ENCODE measurements at places on chromosomes 1 and 21. TPM values are rescaled to one million over a fixed set of nuclear protein-coding genes. Genes with fewer than 3 reads are reported as not detected.
A peak's percentile ranks its signal among the peaks of the same experiment; 100 is the strongest.

GRCh38 chr1:15251857-15252835, 5.1 kb downstream of the FHAD1 start:
- no peak for DNase-seq

GRCh38 chr1:30648408-30649000, 74.9 kb downstream of the MATN1 start:
- DNase-seq, result no peak

DNA sequence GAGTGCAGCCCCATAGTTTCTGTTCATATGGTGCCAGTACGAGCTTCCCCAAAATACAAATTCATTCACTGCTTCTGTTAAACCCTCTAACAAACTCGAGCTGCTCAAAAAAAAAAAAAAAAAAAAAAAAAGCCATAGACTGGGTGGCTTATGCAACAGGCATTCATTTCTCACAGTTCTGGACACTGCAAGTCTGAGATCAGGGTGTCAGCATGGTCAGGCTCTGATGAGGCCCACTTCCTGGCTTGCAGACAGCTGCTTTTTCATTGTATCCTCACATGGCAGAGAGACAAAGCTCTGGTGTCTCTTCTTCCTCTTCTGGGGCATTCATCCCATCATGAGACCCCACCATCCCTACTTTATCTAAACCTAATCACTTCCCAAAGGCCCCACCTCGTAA, 121.6 kb downstream of the PTBP2 start:
- no peak for DNase-seq

GRCh38 chr1:182441719-182442118, 8.2 kb upstream of the RGSL1 start:
- DNase-seq, result no peak

GRCh38 chr1:228830954-228831481, 95.7 kb downstream of the RHOU start:
- peak; percentile 58 for DNase-seq

GRCh38 chr1:71101839-71102376, 21.1 kb upstream of the ZRANB2 start:
- DNase-seq, result no peak

DNA sequence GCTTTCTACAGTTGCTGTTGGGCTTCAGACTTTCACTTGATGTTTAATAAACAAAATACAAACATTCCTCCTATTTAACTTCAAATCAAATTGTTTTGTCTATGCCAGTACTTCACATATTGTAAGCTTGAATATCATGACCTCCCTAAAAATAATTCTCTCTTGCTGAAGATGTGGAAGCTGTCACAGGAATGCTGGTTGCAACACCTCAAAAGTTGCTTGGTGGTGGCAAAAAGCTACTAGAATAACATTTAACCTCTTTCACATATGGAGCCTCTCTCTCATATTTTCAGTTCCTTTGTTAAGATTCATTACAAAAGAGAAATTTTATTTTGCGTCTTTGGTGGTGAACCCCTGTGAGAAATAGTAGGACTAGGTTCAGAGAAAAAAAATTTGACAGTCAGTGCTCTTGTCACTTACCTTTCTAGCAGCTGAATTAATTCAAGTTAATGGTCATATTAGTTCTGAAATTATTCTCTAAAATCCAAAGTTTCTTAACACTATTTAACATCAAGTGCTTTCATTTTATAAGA, 25.5 kb upstream of the F13B start:
- no peak for DNase-seq

GRCh38 chr1:94543001-94543400, 1.4 kb upstream of the F3 start:
- no peak for DNase-seq

- DNase-seq, result no peak
Measured at GRCh38 chr21:37558676-37559211, 192.2 kb downstream of the DYRK1A start.

GRCh38 chr1:38444311-38444710, 397.7 kb upstream of the POU3F1 start:
- DNase-seq, result no peak

GRCh38 chr1:67687198-67687545, 2.2 kb downstream of the GADD45A start:
- no peak for DNase-seq

GRCh38 chr1:212323066-212323465, 37.9 kb downstream of the PPP2R5A start:
- DNase-seq, result no peak

- DNase-seq, result no peak
Measured at GRCh38 chr1:156676114-156676819, 940 bp downstream of the NES start.

GRCh38 chr1:13701271-13701640, 1.3 kb downstream of the PRDM2 start:
- no peak for DNase-seq

DNA sequence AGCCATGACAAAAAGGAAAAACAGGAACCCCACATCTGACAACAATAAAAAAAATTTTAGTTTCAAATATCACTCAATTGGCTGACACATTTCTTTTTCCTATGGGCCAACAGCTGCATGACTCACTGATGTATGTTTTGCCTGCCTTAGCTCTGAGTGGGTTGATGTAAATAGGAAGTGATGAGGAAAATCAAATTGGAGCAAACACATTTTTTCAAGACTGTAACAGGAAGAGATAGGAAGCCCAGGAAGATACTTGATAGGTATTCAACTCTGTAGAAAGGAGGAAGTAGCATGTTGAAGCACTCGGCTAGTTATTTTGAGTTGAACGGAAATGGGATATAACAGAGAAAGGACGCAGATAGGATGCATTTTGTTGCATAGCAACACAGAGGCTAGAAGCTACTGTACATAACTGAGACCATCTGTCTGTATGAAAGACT, 168.0 kb upstream of the NR5A2 start:
- peak; percentile 71 for DNase-seq

DNA sequence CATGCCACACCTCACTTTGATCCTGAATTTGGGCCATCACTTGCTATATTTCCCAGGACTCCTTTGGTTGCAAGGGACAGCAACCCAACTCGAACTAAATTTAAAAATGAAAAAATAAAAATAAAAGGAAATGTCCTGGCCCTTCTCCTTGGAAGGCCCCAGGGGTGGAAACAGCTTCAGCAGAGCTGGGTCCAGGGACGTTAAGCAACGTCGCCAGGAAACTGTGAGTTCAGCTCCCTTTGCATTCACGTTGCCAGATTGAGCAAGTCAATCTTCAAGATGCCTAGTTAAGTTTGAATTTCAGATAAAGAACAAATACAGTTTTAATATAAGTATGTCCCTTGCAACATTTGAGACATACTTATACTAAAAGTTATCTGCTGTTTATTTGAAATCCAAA, 14.6 kb upstream of the SPSB1 start:
- DNase-seq, result no peak

GRCh38 chr1:229156872-229157271, 114.0 kb upstream of the RAB4A start:
- DNase-seq, result peak; percentile 57

- no peak for DNase-seq
Measured at GRCh38 chr1:22776035-22776613, 65.5 kb downstream of the EPHB2 start.

DNA sequence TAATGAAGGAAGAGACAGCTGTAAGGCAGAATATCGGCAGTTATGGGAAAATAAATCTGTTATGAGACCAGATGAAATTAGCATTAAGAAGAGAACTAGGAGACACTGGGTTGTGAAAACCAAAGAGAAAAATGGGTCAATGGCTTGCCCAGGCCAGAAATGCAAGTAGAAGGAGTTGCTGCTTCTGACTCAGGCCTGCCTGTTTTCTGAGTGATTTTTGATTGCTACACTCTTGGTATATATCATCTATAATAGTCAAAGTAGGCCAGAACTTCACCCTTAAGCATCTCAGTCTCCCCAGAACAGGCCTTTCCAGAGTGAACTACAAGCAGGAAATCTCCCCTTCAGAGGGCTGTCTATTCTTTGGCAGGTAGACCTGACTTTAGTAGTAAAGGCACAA, 107.0 kb downstream of the NRIP1 start:
- no peak for DNase-seq

GRCh38 chr1:23995431-23995837, 15.3 kb upstream of the SRSF10 start:
- no peak for DNase-seq

- DNase-seq, result no peak
Measured at GRCh38 chr1:100535264-100535663, 2.7 kb upstream of the GPR88 start.

DNA sequence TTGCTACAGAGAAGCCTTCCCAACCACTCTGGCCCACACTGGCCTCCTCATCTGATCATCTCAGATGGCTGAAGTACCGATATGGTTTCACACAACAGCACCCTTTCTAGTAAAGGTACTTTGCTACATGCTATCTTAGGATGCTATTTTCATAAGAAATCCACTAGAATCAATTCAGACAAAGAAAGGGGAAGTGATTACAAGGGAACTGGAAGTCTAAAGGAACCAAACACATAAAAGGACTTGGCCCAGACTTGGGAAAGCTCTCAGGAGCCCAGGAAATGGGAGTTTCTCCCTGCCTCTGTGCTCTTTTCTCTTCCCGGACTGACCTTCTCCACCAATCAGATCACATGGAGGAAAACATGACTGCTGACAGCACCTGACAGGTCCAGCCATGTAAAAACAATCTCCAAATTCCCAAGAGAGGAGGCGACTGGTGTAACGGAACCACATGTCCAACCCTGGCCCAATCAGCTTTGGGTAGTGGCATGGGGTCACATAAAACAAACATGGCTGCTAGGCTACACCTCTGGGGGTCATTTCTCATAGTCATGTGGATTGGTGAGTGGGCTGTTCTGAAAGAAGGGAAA, 12.7 kb upstream of the FOXE3 start:
- DNase-seq, result no peak

CELF3 gene
- not detected for polyA plus RNA-seq

RNF186 gene
- not detected for polyA plus RNA-seq

WDR64 gene
- polyA plus RNA-seq, result not detected

NR1I3 gene
- polyA plus RNA-seq, result not detected

ILDR2 gene
- polyA plus RNA-seq, result not detected

VHLL gene
- not detected for polyA plus RNA-seq

KIF17 gene
- polyA plus RNA-seq, result 1.0 TPM

AUNIP gene
- 5.6 TPM for polyA plus RNA-seq
